ENCODE measurements at places on chromosomes 5 and 9. TPM values are rescaled to one million over a fixed set of nuclear protein-coding genes. Genes with fewer than 3 reads are reported as not detected.

The ROR2 gene
- 19.4 TPM for total RNA-seq

The RXFP3 gene
- total RNA-seq, result not detected

The MTX3 gene
- 16.6 TPM for total RNA-seq

The PPIP5K2 gene
- total RNA-seq, result 44.4 TPM

The FST gene
- 15.9 TPM for total RNA-seq

The RORB gene
- 0.52 TPM for total RNA-seq

The HOMER1 gene
- total RNA-seq, result 31.9 TPM

The AGXT2 gene
- not detected for total RNA-seq

The DMGDH gene
- not detected for total RNA-seq

The HSD17B3 gene
- total RNA-seq, result 0.24 TPM

The MAN1B1 gene
- 70.5 TPM for total RNA-seq

The IL17B gene
- not detected for total RNA-seq

The PCDHGA3 gene
- not detected for total RNA-seq

The TMEM174 gene
- total RNA-seq, result not detected

The TLR4 gene
- total RNA-seq, result 0.07 TPM

The NPDC1 gene
- total RNA-seq, result 10.1 TPM

The PCDHGA2 gene
- not detected for total RNA-seq

The OTP gene
- total RNA-seq, result not detected

The ISL1 gene
- 0.10 TPM for total RNA-seq

The ANKRD18A gene
- 0.35 TPM for total RNA-seq

The FBP1 gene
- 7.5 TPM for total RNA-seq

The CARTPT gene
- total RNA-seq, result not detected

The RANBP17 gene
- 11.6 TPM for total RNA-seq

The SHISAL2B gene
- 15.4 TPM for total RNA-seq

The NCS1 gene
- 24.6 TPM for total RNA-seq

The PCA3 gene
- not detected for total RNA-seq

The PCDHAC1 gene
- 17.3 TPM for total RNA-seq

The IFNK gene
- total RNA-seq, result not detected

The CDO1 gene
- 9.2 TPM for total RNA-seq

The SPATA31E1 gene
- total RNA-seq, result 0.07 TPM

The SPATA31A6 gene
- not detected for total RNA-seq

The CNTNAP3B gene
- 2.0 TPM for total RNA-seq

The PPP1R26 gene
- total RNA-seq, result 58.8 TPM

The MEF2C gene
- 3.4 TPM for total RNA-seq

The TLX3 gene
- not detected for total RNA-seq

The ADAMTS13 gene
- 2.8 TPM for total RNA-seq
